ENCODE measurements at places on chromosomes 13 and 19.

DNA sequence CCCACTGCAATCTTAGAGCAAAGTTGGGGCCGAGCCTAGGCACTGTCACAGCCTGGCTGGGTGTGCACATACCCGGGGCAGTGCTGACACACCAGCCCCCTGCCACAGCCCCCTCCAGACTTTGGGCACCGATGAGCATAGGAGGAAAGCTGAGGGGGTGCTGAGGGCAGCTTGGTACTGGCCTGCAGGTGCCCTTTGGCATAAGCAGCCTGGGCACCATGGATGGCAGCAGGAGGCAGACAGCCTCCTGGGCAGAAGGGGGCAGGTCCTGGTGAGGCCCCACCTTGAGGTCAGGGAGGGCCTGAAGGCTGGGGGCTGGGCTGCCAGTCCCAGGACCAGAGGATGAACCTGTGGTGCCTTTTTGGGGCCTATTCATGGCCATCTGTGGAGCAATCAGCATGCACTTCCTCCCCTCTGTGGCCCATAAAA is 8.2 kb downstream of the IGFL4 start:
- no peak for DNase-seq

DNA sequence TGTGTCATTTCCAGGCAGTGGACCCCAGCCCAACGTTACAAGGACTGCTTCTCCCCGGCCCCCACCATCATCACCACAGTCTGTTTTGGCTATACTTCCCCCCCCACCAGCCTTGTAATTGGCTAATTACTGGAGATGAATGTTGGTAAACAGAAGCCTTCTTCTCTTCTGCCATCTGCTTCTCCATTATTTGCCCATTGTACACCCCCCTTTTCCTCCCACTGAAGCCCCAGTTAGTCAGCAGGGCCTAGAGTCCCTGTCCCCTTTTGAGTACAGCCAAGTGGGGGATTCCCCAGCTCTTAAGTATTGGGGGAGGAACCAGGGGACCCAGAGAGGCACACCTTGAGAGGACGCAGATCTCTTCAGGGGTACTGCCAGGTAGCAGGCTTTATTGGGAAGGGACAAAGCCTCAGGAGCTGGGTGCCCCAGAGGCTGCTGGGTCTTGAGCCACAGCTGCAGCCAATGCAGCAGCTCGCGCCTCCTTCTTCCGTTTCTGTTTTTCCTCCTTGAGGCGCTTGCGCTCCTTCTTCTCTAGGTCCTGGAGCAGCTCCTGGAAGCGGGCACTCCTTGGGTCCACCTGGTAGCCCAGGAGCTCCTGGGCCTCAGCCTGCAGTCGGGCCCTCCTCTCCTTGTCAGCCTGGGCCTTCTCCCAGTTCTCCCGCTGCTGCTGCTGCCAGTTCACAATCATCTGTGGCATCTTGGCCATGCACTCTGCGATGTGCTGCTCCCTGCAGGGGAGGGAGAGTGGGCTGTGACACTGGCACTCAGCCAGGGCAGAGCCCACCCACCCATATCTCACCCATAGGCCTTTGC is 3.0 kb downstream of the GADD45GIP1 start:
- DNase-seq: no peak

DNA sequence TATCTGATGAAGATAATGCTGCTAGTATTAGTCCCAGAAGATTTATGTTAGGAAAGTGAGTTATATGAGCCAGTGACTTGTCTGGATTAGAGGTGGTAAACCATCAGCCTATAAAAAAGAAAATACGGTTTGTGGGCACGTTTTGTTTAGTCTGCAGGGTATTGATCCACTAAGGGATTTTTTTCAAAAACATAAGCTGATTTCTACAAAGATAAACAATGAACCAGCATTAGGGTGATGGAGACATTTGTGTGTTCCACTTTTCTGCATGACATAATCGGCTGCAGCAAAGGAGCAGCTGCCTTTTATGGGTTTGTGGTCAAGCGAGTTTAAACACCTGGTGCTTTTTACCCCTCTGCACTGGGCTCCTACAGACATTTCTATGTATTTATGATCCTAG is 836.4 kb upstream of the GPC6 start:
- no peak for DNase-seq

DNA sequence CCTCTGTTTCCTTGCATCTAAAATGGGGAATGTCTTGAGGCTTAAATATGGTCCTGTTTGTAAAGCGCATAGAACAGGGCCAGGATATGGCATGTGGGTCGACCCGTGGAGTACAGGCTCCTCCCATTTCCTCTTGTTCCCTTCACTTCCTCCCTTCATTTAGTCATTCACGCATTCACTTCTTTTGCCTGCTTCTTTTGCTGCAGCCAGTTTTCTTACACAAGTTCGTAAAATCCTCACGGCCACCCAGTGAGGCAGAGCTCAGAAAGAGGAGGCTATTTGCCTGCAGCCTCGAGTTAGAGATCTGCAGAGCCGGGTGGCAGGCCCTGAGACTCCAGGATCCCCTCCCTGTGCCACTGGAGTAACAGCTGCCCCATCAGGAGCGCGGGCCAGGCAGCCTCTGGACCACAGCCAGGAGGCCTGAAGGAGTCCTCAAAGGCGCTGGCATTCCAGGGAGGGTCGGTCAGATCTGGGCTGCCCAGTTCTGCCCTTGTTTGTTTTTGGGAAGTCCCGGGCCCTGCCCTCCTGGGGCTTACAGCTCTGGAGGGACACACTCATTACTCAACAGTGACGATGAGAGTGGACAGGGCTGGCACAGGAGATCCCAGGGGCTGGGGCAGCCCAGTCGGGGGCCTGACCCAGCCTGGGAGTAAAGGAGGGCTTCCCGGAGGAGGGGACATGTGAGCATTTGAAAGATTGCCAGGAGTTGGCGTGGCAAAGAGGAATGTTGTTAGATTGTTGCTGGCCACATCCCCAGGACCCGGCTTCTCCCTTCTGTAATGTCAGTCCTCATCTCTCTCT is 4.6 kb downstream of the PPP5C start:
- DNase-seq: peak; percentile 44
